PC-9 (cell line): ENCODE measurements at places on chromosomes 2 and 18. TPM values are rescaled to one million over a fixed set of nuclear protein-coding genes. Genes with fewer than 3 reads are reported as not detected.
A peak's percentile ranks its signal among the peaks of the same experiment; 100 is the strongest.

DNA sequence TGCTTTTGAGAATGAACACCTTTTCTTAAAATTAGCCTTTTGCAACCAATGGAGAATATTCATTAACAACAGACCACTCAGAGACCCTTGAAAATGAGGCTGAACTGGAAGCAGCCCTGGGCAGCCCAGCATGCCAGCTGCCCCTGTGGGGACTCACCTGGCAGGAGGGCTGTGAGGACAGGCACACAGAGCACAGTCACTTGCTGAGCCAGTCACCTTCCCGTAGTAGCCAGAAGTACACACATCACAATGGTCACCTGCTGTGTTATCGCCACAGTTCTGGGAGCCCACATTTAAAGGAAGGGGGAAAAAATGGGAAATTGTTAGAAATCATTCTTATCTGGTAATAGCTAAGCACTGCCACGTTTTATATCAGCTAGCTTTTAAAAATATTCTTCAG, 115.5 kb downstream of the LAMA1 start:
- DNase-seq = no peak

Gene MEIS1
- 5.4 and 9.1 TPM in 2 replicates for total RNA-seq

- no peak for DNase-seq
Measured at GRCh38 chr2:119122663-119123062, 35.9 kb downstream of the C1QL2 start.

Gene GPR39
- total RNA-seq = 14.1 and 20.9 TPM in 2 replicates

DNA sequence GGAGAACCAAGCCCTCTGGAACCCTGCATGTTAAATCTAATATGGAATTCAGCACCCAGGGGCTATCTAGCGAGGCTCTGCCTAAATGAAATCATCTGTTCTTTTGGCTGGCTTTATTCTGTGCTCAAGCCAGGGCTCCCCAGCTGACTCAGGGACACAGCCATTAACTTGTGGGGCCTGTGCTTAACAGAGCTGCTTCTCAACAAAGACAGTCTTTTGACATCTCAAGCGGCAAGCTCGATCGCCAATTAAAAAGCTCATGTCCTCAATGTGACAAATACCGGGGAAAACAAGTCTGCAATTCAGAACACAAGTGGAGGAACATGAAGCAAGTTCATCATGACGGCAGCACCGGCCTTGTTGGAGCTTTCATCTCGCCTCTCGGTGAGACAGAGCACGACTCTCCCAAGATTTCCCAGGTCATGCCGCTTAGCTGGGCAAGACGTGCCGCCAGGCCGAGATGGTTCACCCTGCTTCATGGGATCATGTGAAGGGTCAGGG, 64.9 kb downstream of the KLHL29 start:
- DNase-seq = no peak

Gene SNORC
- 10.4 and 20.0 TPM in 2 replicates for total RNA-seq

GRCh38 chr18:34321066-34321465, 96.4 kb upstream of the NOL4 start:
- DNase-seq = no peak

GRCh38 chr2:11553661-11554398, 20.0 kb downstream of the GREB1 start:
- DNase-seq = peak; percentile 16
